ENCODE measurements at places on chromosomes 7 and 10. TPM values are rescaled to one million over a fixed set of nuclear protein-coding genes. Genes with fewer than 3 reads are reported as not detected.

DNA sequence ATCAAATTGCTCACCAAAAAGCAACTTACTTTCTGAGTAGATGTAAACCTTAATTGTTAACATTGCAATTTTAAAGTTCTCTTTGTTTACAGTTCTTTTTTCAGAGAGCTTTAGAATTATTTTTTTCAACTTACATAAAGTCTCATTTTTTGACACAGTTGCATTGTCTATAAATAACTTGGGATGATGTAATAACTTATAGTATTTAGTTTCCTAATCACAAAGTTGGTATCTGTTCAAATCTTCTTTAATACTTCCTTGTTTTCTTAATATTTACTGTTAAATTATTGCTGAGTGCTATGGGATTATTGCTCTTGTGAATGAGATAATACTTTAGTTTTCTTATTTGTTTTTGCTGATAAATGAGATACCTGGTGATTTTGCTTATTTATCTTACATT is 18.9 kb upstream of the SUV39H2 start:
- no peak for DNase-seq

Gene PHTF2
- 35.3 TPM for total RNA-seq

Gene HYCC1
- 19.3 TPM for total RNA-seq

Gene AHR
- total RNA-seq = 48.9 TPM

DNA sequence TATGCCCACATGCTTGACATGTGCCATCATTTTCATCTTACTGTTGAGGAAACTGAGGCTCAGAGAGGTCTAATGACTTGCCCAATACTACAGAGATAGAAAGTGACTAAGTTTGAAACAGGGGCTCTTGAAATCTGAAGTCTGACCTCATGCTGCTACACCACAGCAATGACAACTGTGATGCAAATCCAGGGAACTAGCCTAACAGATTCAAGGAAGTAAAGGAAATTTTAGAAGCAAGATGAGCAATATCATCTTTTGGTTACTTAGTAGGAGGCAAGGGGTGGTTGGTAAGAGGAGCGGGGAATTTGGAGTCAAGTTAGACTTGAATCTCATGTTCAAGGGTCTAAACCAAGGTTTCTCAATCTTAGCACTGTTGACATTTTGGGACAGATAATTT is 26.3 kb upstream of the OSBPL3 start:
- DNase-seq = no peak

DNA sequence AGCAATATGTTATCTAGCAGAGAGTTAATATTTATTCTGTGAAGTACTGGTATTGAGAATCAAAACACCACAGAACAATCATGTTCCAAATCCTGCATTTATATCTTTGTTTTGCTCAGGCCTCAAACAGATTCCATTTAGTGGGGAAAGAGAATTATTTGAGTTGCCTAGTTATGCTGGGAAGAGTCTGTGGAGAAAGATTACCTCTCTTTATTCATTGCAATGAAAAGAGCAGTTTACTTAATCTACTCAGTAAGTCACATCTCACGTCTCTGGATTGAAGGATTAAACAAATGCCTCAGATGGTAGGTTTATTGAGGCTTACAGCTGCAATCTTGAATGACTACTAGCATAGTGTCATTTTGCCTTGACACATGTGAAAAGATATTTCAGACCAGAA is 76.4 kb downstream of the RUNDC3B start:
- no peak for DNase-seq

GRCh38 chr7:82109288-82109687 is 334.3 kb downstream of the CACNA2D1 start:
- no peak for DNase-seq

DNA sequence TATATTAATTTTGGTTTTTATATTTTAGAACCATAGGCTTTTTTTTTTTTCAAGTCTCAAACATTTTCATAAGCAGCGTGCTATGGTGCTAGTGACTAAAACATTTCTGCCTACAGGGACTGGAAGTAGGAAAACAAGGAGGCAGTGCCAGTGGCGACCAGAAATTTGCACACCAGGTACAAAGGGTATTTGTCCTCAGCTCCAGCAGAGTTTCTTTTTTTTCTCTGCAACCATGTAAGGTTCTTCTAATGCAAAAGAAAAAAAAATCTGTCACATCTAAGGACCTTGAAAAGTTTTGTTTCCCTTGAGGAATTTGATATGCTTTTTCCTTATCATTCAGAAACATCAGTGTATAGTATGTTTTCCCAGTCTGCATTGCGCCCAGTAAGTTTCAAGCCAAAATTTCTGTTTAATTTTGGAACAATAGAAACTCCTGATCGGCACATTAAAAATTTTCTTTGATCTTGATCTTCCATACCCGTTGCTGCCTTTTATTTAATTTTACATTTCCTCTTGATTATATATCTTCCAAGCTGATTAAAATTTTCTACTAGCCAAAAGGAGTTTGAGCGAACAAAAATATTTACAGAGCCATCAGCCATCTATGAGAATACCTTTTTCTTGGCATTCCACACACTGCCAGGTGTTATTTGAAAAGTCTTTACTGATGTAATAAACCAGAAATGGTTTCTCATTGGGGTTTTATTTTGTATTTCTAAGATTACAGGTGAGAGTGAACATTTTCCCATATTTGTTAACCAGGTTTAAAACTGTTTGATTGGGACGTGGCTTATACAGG is 956 bp upstream of the KLHDC10 start:
- peak; percentile 36 for DNase-seq

Gene C10orf62
- total RNA-seq = 108 TPM

Gene NRG3
- 3.9 TPM for total RNA-seq

GRCh38 chr7:98982686-98983085 is 104.4 kb downstream of the TRRAP start:
- peak; percentile 4 for DNase-seq

GRCh38 chr7:36984041-36984521 is 259.8 kb upstream of the AOAH start:
- DNase-seq = no peak

Gene NUTM2E
- 0.12 TPM for total RNA-seq

- no peak for DNase-seq
Measured at GRCh38 chr7:116653646-116654045, 18.4 kb upstream of the MET start.

DNA sequence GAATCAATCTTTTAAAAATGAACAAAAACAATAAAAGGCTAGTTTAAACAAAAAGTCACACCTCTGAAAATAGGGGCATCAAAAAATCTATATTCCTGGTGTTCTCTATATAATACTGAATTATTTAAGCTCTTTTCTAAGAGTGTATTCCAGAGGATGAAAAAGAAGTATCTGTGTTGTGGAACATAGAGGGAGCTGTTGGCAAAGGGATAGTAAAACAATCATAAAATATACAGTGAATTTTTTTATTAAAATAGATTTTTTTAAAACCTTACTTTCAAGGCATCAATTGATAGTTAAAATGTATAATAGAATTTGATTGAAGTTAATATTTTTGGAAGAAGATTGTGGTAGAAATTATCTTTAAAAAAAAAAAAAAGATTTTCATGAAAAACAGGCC is 1409.1 kb upstream of the CELF2 start:
- DNase-seq = no peak

Gene HBP1
- 134 TPM for total RNA-seq

Gene SNCG
- 8.3 TPM for total RNA-seq

DNA sequence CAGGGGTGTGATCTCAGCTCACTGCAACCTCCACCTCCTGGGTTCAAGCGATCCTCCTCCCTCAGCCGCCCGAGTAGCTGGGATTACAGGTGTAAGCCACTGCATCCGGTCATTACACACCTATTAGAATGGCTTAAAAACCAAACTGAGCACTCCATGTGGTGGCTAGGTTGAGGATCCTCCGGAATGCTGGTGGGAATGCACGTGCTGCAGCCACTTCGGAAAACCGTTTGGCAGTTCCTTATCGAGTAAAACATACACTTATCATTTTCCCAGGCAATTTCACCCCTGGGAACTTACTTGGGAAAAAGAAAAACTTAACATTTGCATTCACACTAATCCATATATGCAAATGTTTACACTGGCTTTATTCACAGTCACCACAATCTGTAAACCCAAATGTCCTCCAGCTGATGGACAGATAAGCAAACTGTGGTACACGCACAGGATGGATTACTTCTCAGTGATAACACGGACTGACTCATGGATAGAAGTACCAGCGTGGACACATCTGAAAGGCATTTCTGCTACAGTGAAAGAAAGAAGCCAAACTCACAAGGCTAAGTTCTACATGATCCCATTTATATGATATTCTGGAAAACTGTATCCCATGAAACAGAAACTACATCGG is 20.4 kb downstream of the RFC2 start:
- no peak for DNase-seq

DNA sequence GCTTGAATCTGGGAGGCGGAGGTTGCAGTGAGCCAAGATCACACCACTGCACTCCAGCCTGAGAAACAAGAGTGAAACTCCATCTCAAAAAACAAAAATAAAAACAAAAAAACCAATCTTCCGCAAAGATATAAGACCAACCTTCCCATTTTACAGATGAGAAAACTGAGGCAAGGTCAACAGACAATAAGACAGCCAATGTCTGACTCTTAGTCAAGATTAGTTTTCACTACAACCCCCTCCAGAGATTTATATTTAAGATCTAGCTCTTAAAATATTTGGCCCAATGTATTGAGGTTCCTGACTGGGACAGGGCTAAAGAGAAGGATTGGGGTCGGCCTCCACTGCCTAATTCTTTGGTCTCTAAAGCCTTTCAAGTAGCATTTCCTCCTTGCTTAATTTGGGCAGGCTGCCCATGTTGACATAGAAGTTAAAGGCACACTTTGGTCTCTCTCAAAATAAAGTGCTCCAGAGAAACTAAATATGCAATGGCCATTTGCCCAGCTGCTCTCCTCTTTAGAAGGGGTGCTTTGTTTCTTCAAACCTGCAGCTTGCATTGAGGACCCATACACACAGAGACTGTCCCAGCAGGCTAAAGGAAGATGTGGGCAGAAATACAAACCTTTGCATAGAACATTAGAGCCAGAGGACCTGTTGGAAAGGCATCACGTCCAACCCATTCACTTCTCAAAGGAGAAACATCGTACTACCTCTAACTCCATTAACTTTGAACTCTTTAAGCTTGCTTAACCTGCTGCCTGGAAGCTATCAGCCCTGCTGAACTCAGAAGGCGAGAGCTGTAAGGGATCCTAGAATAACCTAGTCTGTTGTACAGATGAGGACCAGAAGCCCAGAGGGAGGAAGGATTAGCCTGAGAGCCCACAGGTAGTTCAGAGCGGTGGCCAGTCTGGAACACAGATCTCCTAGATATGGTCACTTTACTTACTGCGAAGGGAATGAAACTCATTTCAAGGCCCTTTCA is 3.9 kb downstream of the TECTB start:
- no peak for DNase-seq

DNA sequence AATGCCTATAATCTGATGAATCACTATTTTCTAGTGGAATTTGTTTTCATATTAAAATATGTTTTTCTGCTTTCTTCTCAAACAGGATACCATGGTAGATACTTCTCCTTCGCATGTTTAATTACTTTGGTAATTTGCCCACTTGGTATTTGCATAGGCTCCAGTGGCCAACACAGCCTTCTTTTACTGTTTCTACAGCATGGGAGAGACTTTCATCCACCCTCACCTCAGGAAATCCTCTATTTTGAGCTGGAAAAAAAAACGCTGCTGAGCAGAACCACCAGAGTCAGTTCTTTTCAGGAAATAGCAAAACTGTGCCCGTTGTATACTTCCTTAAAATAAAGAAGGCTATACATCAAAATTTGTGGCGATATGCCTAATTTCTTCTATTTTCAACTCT is 213.3 kb downstream of the MDFIC start:
- DNase-seq = no peak

Gene SCIN
- 4.7 TPM for total RNA-seq

DNA sequence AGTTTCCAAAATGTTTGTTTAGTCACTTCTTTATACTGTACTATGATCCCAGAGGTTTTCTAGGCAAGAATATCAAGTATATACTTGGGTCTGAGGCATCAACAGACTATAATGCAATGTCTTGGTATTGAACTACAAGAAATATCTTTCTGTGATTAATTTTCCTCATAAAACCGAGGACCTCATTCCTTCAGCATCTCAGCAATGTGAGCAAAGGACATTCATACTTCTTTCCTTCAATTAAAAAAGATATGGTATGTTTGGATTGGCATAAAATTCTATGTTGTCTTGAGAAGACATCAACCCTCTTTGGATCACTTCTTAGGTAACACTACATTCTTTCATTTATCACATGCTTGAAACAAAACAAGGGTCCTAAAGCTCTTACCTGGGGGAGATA is 524.5 kb downstream of the PHTF2 start:
- DNase-seq = no peak

GRCh38 chr10:70934701-70935100 is 46.3 kb upstream of the PCBD1 start:
- DNase-seq = no peak

- peak; percentile 48 for DNase-seq
Measured at GRCh38 chr7:83410989-83411591, 237.8 kb downstream of the SEMA3E start.

Gene GJD4
- total RNA-seq = 0.31 TPM

Measured in testis (tissue), 5 donors.